ENCODE measurements at places on chromosomes 12 and 14. TPM values are rescaled to one million over a fixed set of nuclear protein-coding genes. Genes with fewer than 3 reads are reported as not detected.

The APOLD1 gene
- polyA plus RNA-seq = 1.4 TPM

DNA sequence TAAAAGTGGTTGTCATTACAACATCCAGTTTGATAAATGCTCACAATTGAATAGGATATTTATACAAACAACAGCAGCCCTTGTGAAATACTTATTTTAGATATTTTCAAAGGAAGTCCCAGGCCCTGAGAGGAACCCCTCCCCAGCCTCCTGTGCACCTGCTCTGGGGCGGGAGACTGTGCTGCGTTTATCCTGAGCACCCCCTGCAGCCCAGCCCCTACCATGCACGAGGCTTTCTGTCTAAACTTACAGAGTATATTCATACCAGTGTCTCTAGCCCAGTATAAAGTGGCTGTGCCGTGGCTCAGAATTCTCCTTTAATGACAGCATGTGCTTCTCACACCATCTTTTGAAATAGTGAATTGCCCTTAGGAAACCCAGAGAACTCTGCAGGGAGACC is 1084.3 kb downstream of the TMEM121 start:
- no peaks in the 10 kb centered on the region for H3K36me3 ChIP-seq
- no peak for DNase-seq
- H3K27ac ChIP-seq = no peak overlapping the region
- H3K27me3 ChIP-seq = peaks cover 21% of the 10 kb centered on the region
- H3K4me1 ChIP-seq = no peaks in the 10 kb centered on the region
- no peak overlapping the region for H3K4me3 ChIP-seq

The POTEG gene
- not detected for polyA plus RNA-seq

- H3K27ac ChIP-seq = no peak overlapping the region
- peaks cover 5% of the 10 kb centered on the region for H3K36me3 ChIP-seq
- H3K27me3 ChIP-seq = no peaks in the 10 kb centered on the region
- no peak for DNase-seq
Observed at GRCh38 chr12:92605621-92606170, 97.1 kb upstream of the PLEKHG7 start.

- no peak overlapping the region for H3K4me3 ChIP-seq
- peaks cover 11% of the 10 kb centered on the region for H3K27me3 ChIP-seq
- H3K27ac ChIP-seq = no peak overlapping the region
- no peaks in the 10 kb centered on the region for H3K4me1 ChIP-seq
- H3K36me3 ChIP-seq = no peaks in the 10 kb centered on the region
Observed at GRCh38 chr14:100731011-100731670, 4.4 kb downstream of the DLK1 start.

The DNAH10 gene
- polyA plus RNA-seq = not detected

DNA sequence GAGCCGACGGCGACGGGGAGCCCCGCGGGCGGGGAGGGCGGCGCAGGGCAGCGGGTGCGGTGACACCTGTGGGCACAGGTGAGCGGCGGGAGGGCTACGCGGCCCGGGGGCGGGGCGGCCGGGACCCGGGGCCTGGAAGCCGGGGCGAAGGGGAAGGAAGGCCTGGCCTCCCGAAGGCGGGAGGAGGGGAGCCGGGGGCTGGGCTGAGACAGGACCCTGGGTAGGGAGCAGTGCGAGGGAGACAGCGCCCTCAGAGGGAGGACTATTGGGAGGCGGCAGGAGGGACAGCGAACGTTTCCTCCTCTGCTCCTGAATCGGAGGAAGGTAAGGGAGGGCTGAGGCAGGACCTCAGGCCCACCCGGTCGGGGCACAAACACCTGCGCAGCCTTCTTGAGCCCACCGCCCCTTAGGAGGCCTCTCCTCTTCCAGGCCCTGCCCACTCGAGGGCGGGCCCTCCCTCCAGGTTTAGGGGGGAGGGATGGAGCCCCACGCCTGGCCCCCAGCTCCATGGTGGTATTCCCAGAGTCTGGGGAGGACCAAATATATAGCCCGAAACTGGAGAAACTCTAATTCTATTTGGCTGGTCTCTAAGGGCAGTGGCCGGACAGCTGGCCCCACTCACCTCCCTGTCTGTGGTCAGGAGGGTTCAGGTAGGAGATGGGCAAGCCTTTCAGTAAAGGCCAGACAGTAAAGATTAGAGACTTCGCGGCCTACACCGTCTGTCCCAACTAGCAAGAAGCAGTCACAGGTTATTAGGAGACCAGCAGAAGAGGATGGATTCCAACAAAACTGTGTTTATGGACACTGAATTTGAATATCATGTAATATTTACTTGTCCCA is 509 bp downstream of the PLEKHG6 start:
- H3K4me3 ChIP-seq = no peak overlapping the region
- no peak for DNase-seq
